ENCODE measurements at places on chromosomes 3 and 15.

GRCh38 chr3:130644628-130645253, 101.9 kb downstream of the PIK3R4 start:
- DNase-seq, result no peak

GRCh38 chr3:181741417-181741816, 29.7 kb downstream of the SOX2 start:
- DNase-seq, result no peak

DNA sequence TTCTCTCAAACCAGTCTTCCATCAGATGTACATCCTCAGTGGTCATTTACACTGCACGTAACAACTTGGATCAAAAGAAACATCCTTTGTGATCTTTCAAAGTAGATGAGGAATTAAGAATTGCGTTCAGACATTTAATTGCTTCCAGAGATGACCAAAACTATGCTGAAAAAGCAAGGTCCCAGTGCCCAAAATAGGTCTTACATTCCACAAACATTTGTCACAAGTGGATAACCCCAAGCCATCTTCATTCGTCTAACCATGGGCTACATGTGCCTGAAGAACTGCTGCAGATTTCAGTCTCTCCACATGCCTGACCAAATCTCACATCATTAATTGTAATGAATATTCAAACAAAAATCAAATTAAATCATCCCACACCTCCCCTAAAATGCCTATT, 273.6 kb downstream of the SHOX2 start:
- no peak for DNase-seq

DNA sequence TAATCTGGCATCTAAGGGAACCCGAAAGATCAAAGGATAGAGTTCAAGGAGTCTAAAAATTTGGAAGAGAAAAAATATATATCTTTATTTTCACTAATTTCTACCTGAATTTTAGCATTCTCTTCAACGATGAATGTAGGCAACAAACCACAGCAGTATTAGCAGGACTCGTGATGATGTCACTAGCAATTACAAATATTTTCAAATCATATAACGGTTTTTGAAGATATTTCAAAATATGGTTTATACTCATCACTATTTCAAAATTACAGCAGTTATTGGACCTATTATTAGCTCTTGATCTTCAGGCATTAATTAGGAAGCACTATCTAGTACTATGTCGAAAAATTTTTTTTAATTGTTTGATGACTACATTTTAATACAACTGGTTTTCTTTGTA, 27.0 kb upstream of the ANKDD1A start:
- no peak for DNase-seq

- no peak for DNase-seq
These were observed 194.7 kb downstream of the NR1D2 start for GRCh38 chr3:24139463-24140412.

DNA sequence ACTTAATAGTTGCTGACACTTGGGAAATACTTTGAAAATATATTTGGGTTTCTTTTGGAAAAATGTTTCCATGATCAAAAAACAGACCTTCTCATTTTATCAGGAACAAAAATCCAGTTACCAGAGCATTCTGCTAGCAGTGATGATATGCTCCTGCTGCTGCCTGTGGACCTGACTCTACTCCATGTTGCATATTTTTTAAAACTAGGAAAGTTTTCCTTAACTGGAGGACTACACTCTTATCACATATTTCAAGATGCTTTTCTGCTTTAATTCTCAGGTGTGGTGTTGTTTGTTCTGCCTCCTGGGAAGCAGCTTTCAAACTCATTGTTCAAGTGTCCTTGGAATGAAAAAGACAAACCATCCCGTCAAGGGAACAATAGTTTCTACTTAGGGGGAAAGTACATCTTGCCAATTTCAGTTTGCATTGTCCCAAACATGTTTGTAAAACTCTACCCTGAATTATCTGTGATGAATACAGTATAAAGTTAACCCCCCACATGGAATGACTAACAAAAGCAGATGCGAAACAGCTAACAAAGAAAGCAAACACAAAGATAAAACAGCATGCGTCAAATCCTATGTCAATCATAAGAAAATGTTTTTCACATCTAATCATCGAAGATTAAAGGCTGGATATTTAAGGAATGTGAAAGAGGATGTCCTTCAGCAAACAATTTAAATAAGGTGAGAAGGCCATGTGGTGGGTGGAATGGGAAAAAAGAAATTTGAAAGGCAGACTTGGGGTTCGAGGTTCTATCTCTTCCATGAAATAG, 40.1 kb upstream of the PSMD6 start:
- DNase-seq, result no peak

- no peak for DNase-seq
These were observed 181.1 kb downstream of the LRTM1 start for GRCh38 chr3:54746722-54747121.

GRCh38 chr15:66408254-66408653, 21.5 kb downstream of the MAP2K1 start:
- no peak for DNase-seq

DNA sequence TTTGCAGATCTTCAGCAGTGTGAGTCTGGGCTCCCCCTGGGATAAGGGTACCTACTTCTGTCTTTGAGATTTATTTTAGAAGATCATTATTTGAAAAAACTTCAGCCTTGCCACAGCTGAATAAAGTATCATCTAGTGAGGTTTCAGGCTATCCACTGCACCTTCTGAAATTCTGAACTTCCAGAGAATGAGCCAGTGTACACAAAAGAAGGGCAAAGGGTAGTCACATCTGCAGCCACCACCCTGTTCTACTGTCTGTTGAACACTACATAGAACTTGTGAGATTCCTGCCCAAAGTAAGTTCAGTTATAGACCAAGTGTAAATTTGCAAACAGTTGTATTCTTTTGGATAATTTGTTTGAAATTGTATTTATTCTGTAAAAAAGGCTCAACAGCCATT, 38.0 kb upstream of the PTPN23 start:
- DNase-seq, result peak; percentile 43

DNA sequence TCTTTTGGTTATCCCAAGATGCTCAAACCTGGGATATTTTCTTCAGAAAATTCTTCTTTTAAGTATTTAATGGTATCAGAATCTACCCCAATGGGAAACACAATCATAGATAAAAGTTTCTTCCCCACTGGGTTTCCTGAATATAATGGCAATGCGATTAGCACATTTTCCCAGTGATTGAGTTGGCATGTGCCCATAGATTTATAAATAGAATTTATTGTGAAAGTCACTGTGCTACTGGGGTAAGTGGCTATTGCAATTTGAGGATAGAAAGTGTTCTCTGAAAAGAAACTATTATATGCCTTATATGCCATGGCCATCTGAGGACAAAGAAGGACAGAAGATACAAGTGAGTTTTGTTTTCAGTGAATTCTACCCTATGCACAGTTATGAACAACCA, 99.0 kb upstream of the RBMS3 start:
- no peak for DNase-seq

- DNase-seq, result peak; percentile 39
These were observed 258.1 kb downstream of the TBL1XR1 start for GRCh38 chr3:176939022-176939817.

GRCh38 chr15:68885070-68885469, 45.3 kb upstream of the SPESP1 start:
- DNase-seq, result no peak

- DNase-seq, result no peak
These were observed 314.1 kb upstream of the IL12A start for GRCh38 chr3:159674583-159674982.

- DNase-seq, result no peak
These were observed 183.6 kb downstream of the POLQ start for GRCh38 chr3:121362035-121362734.

GRCh38 chr15:70504299-70504951, 258.9 kb downstream of the UACA start:
- DNase-seq, result no peak

DNA sequence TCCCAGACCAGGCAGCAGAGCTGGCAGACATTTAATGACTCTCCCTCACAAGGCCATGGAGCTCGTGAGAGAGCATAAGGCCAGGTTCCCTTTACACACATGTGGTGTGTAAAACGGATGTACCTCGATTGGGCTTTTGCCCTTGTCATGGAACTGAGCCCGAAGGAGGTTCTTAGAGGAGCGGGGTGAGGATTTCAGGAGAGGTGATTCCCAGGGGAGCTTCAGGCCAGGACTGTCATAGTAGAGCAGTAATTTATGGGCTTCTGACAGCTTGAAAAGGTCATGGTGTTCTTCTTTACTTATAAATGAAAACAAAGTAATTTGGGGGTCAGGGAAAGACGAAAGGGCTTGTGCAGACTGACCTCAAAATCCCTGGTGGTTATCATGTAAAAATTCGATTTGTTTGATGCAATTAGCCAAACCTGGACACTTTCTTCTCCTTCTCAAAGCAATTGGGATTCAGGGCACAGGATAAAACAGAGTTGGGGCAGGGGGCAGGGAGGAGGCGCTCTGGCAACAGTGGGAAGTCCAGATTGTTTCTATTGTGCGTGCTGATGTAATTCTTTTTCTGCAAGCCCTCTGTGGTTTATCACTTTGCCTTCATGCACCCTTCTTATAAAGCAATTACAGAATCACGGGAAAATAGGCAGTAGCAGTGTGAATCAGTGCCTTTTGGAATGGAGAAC, 51.0 kb downstream of the CACNA1D start:
- DNase-seq, result no peak

DNA sequence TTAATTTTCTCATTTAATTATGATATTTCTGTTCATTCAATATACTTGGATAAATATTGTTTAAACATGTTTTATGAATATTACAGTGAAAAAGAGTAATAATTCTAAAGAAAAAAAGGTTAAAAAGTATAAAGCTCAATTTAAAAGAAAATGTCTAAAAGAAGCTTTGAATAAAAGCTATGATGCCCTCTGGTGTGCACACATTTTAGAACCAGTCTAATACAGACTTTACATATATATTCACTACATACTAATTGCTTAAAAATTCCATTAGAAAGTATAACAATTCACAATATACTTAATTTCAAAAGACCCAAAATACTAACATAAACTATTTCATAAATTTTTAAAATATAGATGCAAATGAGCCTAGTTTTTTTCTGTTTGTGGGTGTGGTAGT, 909.1 kb upstream of the ROBO1 start:
- no peak for DNase-seq

- no peak for DNase-seq
These were observed 50.2 kb downstream of the HHLA2 start for GRCh38 chr3:108346301-108347227.

- DNase-seq, result peak; percentile 33
These were observed 211.9 kb upstream of the GOLGA6L4 start for GRCh38 chr15:84023636-84024035.

DNA sequence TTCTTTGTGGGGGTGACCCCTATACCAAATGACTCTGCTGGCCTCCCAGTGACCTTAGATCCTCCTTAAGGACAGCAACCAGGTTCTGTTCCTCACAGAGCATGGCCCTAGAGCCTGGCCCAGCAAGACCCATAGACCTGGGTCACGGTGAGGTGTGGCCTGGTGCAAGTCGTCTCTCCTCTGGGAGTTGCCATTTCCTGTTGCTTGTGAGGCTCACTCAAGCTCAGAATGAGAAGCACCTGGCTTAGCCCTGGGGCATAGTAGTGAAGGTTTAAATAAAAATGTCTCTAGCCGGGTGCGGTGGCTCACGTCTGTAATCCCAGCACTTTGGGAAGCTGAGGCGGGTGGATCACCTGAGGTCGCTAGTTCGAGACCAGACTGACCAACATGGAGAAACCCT, 131.3 kb downstream of the SMAD6 start:
- no peak for DNase-seq

DNA sequence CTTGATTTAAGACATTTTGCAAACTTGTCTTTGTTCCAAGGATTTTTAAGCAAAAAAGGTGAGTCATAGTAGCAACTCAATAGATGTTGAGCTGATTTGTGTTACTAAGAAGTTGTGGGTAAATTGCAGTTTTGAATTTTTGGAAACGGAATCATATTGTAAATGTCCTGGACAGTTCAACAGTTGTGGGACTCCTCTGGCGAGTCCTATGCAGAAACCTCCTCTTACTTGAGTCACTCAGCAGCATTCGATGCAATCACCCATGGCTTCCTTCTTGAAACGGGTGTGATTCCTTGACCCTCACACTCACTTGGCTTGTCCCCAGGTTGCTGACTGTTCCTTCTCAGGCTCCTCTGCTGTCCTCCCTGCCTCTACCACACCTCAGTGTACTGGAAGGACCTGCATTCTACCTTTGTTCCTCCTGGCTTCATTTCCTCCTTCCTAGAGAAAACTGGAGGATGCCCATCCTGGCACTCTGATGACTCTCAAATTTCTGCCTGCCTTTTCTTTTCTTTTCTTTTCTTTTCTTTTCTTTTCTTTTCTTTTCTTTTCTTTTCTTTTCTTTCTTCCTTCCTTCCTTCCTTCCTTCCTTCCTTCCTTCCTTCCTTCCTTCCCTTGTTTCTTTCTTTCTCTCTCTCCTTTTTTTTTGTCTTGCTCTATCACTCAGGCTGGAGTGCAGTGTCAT, 52.8 kb upstream of the DGKG start:
- DNase-seq, result no peak

- no peak for DNase-seq
These were observed 27.1 kb downstream of the CLRN1 start for GRCh38 chr3:150945226-150946032.

DNA sequence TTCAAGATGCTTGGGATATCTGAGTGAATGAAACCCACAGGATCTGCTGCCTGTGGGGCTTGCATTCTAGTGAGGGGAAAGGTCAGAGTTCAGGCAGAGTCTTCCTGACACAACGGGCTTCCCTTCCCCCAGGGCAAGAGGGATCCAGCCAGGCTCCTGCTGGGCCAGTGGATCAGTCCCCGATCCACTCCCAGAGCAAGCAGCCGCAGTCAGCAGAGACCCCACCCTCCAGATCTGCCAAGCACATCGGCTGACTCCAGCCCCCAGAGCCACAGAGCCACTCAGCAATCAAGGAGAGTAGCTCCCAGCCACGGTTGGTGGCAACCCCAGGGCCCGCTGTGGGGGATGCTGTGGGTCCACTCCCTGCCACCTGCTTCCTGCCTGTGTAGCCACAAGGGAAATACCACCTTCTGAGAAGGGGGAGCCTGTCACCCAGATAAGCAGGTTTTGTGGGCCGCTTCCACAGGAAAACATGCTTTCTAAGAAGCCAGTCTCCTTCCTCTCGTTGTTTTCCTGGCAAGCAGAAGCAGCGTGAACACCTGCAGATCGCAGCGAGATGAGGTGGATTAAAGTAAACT, 44.9 kb downstream of the CPN2 start:
- DNase-seq, result no peak

DNA sequence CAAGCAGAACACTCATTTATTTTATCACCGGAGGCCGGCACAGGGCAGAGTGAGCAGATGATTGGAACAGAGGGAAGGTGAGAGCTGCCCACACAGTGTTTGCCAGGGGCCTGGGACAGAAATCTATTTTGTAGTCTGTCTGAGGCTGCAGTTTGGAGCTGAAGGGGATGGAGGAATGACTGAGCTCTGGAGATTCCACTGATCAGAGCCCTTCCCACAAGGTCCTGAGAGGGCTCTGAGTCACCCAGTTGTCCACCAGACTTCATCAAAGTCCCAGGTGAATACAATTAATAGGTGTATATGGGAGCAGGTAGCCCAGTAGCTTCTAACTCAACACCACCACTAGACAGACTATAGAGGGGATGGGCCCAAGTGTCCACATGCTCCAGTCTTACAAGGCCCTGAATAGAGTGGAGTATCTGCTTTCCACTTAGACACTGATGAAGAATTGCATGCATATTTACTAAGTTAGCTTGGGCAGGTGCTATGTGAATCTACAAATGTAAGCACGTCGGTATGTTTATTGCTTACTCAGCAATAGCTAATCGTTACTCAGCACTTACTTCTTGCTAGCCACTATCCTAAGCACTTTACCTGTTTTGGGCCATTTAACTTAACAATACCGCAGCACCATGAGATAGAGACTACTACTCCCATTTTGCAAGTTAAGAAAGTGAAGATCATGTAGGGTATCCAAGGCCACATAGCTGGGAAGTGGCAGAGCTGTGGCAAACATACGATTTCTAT, 2.7 kb upstream of the STARD5 start:
- no peak for DNase-seq

- DNase-seq, result no peak
These were observed 51.3 kb downstream of the RBMS3 start for GRCh38 chr3:29332195-29332637.
